NCI-H524 (cell line): ENCODE measurements at places on chromosomes 2 and 18.
A peak's percentile ranks its signal among the peaks of the same experiment; 100 is the strongest.

DNA sequence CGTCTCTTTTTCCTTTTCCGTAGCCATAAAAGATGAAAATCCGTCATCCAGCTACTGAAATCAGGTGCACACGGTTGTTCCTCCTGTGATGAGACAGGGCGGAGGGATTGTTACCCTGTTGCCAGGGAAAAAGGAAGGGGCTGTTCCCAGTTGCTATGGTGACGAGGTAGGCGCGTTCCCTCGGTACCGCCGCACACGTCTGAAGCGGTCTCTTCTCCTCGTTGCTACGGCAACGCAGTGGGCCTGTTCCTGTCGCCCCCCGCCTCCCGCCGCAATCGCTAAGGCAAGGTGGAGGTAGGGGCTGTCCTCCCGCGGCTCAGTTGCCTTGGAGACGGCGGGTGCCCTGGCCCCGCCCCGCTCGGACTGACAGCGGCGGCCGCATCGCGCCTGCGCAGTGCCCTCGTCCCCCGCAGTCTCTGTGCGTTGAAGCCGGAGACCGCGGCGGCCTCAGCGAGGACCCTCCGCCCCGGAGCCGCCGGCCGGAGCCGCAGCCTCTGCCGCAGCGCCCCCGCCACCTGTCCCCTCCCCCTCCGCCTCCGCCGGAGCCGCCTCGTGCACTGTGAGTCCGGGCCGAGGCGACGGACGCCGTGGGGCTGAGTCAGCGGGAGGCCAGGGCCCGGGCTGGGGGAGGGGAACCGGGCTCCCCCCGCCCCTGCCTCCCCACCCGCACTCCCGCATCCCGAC, at the start of gene MAPRE3:
Gene MAPRE3, plus strand, starts transcription at position 394 of the 684 bp plus-strand sequence. CDS start 51,582 bp downstream, outside the sequence.
- DNase-seq: peak; percentile 98

- no peak for DNase-seq
These were observed 12.3 kb upstream of the ODC1 start for GRCh38 chr2:10460366-10460796.

- no peak for DNase-seq
These were observed 93.6 kb upstream of the SNTG2 start for GRCh38 chr2:857081-857480.

DNA sequence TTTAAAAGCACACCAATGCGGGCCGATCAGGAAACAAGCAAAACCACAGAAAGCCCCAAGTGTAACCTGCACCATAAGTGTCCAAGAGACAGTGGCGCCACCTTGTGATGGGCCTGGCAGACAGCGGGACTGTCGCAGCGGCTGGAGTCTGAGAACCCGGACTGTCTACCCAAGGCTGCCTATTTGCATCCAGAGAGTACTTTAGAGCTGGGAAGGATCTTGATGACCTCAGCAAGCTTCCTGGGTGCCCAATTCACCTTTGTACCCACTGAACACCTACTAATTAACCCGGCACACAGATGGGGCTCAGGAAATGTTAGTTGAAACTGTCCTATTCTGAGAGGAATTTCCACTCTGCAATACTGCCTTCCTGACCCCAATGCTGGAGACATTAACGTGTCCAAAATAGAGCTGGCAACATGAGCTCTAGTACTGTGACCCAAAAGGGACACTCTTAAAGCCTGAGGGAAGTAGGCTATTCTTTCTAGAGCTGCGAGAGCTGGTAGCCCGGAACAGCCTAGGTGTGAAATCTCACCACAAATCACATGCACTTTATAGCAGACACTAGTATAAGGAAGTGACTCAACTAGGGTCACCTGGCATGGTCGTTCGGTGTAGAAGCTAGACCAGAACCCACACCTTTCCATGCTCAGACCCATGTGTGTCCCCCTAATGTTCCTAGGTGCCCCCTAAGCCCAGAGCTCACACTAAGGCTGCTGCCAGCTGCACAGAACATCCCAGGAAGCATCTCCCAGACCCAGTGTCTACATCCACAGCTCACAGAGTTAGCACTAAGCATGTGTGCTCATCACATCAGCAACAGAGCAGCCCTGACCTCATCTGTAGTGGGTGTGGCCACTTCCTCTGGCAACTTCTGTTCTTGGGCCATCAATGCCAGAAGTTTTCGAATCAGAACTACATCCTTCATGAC, 25.4 kb downstream of the POLR1A start:
- peak; percentile 8 for DNase-seq

GRCh38 chr2:39606585-39606984, 59.1 kb upstream of the TMEM178A start:
- no peak for DNase-seq

GRCh38 chr18:60122339-60122738, 222.5 kb downstream of the PMAIP1 start:
- DNase-seq: no peak

GRCh38 chr18:78754311-78755043, 225.1 kb upstream of the SALL3 start:
- DNase-seq: no peak
